ENCODE measurements at places on chromosomes 3 and 15.
A peak's percentile ranks its signal among the peaks of the same experiment; 100 is the strongest.

DNA sequence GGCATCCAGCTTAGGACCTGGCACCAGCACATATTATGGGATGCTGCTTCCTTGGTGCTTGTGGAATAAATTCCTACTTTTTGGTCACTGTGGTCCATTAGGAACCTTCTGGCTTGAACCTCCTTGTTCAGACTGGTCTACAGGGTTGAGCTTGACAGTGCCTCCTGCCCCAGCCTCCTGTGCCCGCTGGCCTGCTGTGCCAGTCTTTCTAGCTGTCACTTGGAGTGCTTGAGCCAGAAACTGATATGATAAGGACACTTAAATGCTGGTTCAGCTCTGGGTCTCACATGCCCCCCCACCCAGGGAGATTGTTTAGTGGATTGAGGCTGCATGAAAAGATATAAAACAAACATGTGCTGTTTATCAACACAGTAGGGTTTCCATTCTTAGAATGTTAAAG lies 147.8 kb downstream of the SLCO3A1 start:
- DNase-seq, result no peak

DNA sequence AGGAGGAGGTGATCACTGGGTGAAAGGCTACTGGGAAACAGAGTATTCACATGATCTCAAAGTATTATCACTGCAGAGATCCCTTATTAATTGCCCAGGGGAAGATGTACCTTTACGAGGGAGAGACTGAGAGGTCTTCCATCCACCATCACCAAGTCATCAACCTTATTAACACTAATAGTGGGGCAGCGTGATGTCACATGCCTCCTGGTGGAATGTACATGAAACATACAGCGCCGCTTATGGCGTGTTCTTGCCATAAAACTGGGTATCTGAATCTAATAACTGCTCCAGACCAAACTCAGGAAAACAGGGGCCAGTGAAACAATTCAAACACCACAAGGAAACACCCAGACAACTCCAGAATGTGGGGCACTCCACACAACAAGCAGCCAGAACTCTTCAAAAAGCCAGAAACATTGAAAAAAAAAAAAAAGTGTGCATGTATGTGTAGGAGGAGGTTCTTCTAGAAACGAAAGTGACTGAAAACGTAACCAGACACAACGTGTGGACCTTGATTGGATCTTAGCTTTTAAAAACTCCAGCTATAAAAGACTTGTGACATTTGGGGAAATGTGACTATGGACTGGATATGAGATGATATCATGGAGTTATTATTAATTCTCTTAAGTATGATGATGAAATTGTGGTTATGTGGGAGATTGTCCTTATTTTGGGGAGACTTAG lies 4.6 kb downstream of the STIMATE start:
- no peak for DNase-seq

DNA sequence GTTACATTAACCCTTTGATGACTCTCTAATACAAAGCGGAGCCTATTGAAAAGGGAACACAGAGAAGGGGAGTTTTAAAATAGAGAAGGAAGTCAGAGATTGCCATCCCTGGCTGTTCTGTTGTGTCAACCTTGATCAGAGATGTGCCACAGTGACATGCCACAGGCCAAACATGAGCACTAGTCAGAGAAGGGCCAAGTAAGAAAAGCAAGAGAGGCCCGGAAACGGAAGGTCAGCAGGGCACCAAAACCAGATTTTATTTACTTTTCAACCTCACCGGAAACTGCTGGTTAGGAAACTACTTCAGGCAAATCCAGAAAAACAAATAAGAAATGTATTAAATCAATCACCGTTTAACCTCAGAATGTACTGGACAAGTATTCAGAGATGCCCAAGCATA lies 171.8 kb downstream of the ALCAM start:
- peak; percentile 9 for DNase-seq

GRCh38 chr3:129618901-129619671 lies 12.6 kb upstream of the PLXND1 start:
- no peak for DNase-seq

- DNase-seq, result peak; percentile 68
Observed at GRCh38 chr3:24237971-24238706, 256.5 kb downstream of the THRB start.

GRCh38 chr3:61236556-61236955 lies 14.7 kb downstream of the FHIT start:
- no peak for DNase-seq

DNA sequence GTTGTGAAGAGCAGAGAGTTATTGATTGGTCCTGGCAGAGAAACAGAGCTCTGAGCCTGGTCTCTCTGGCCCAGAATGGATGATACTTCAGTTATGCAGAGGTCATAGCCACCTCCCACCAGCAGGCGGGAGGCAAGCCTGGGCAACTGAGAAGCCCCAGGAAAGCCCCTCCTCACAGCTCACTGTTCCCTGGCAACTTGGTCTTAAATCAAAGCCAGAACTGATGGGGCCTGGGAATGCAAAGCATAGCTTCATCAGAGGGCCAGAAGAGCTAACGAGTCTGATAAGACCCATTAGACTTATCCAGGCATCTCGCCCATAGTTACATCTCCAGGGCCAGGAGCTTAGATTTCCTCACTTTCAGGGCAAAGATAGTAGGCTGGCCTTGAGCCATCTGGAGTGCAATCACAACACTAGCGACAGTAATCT lies 5.5 kb upstream of the COLQ start:
- peak; percentile 64 for DNase-seq

GRCh38 chr3:13873818-13874217 lies 6.1 kb downstream of the WNT7A start:
- DNase-seq, result no peak

- no peak for DNase-seq
Observed at GRCh38 chr3:194261581-194262063, 89.5 kb downstream of the CPN2 start.

GRCh38 chr3:94544131-94544789 lies 481.4 kb downstream of the NSUN3 start:
- DNase-seq, result no peak

DNA sequence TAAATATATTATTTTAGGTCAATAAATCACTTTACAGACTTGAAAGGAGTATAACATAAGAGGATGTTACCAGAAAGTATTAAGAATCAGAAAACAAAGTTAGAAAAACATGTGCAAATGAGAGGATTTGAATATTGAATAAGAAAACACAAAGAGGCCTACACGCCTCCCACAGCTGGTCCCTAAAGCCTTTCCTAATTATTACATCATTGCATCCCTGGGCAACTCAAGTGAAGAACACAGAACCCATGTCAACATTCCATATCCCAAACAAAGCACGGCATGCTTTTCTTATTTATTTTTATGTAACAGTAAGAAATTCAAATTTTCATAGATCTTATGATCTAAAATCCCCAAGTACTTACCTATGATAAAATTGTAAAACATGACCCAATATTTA lies 61.2 kb downstream of the HERC1 start:
- no peak for DNase-seq

GRCh38 chr15:62547584-62547983 lies 382.5 kb upstream of the C2CD4B start:
- no peak for DNase-seq

DNA sequence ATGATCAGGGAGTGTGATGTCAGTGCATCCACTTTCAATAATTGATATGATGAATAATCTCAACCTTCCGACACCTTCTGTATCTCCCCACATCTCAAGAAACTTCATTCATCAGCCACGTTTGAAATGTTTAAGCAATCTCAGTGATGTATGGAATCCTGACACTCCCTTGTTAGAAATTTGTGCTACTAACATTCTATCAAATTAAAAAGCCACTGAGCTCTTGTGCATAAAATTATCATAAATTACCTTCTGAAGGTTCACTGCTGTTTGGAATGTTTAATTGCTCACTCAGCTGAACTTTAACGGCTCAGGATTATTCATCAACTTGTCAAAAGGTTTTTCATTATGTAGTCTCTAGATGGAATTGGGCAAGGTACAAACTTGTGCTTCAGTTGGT lies 108.4 kb upstream of the DPH6 start:
- no peak for DNase-seq

DNA sequence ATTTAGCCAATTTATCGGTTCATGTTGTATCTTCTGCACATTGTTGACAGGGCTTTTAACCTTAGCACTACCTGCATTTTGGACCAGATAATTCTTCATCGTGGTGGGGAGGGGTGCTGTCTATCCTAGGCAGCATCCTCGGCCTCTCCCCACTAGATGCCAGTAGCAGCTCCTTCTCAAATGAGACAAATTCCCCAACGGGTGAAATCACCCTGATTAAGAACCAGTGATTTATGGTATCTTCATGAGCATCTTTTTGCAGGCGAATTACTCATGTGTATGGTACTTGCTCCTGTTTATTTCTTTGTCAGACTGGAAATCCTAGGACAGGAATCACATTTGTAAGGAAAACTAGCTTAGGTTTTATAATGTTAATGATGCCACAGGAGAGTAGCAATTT lies 68.0 kb downstream of the C3orf70 start:
- DNase-seq, result no peak

GRCh38 chr3:71210257-71211007 lies 373.1 kb downstream of the FOXP1 start:
- no peak for DNase-seq

DNA sequence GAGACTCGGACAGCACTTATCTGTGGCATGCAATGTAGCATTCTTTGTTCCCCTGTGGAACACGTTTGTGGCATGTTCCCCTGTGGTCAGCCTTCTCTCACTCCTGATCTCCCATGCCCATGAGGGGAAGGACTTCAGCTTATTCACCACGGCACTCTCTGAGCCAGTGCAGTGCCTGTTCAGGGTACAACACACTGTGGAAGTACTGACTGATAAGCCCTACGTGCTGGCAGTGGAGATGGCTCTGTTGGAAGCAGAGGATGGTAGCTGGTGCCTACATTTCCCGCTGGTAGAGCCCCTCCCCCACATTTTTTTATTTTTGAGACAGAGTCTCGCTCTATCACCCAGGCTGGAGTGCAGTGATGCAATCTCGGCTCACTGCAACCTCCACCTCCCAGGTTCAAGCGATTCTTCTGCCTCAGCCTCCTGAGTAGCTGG lies 43.5 kb upstream of the ETV5 start:
- DNase-seq, result no peak

GRCh38 chr3:60169755-60170154 lies 1081.5 kb downstream of the FHIT start:
- no peak for DNase-seq

DNA sequence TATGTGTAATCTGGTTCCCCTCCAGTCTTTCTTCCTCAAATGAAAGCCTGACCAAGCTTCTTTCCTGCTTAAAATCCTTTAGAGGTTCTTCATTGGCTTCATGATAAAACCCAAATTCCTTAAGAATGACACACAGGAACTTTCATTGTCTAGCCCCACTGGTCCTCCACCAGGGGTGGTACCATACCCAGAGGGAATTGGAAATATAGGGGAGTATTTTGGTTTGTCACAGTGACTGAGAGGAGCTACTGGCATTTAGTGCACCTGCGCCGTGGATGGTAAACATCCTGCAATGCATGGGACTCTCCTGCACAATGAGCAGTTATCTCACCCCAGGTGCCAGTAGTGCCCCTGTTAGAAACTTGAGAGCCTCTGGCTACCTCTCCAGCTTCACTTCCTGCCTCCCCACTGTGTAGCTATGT lies 10.8 kb downstream of the ZWILCH start:
- DNase-seq, result no peak

GRCh38 chr15:89514596-89515406 lies 18.4 kb upstream of the RHCG start:
- DNase-seq, result no peak

DNA sequence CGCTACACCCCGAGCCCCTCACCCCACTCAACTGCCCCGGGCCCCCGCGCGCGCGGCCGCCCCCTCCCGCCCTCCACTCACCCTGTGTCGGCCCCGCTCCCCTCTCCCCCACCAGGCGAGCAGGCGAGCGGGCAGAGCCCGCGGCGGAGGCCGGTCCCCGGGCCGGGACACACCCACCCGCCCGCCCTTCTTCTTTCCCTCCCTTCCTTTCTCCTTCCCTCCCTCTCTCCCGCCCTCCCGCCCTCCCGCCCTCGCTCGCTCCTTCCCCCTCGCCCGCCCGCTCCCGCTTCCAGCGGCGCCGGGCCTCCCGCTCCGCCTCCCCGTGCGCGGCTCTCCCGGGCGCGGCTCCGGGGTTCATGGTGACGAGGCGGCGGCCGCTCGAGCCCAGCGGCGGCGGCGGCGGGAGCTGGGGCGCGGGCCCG lies at the start of gene CTDSPL:
Gene CTDSPL (plus strand): TSS at position 261 of the 422 bp plus-strand sequence. CDS start 320 bp downstream, outside the sequence.
- peak; percentile 78 for DNase-seq

DNA sequence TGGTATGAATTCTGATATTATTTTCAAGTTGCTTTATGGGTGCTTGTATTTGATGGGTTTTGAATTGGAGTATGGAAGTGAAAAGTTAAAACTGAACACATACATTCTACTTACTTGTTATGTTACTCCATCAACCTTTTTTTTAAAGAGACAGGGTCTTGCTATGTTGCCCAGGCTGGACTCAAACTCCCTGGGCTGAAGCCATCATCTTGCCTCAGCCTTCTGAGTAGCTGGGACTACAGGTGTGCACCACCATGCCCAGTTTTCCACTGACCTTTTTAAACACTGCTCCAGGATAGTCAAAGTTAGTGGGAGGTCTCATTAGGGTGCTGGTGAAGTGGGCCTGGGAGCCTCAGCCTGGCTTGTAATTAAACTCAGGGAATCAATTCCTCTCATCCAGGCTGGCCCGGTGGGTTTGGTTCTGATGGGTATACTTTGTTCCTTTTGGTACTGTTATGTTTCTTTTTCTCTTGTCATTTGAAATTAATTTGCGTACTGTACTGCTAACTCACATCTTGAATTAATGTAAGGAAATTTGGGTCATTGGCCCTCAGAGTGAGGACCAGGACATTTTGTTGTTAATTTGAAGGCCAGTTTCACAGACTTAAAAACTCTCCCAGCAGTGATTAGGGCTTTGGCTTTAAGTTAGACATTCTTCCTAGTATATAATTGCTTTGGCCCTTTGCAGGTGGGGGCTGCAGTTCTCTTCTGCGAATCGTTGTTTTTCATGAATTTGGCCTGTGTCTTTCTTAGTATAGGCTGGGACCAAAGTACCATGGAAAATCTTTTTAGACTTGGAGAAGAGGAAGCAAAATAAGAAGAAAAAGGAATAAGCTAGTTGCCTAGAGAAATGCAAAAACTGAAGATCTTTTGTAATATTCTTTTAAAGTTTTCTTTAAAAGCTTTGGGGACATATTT lies 66.9 kb downstream of the FNDC3B start:
- no peak for DNase-seq

- DNase-seq, result no peak
Observed at GRCh38 chr3:58680879-58681525, 14.4 kb upstream of the FAM3D start.

GRCh38 chr3:106552351-106553043 lies 683.7 kb upstream of the CBLB start:
- no peak for DNase-seq

- DNase-seq, result no peak
Observed at GRCh38 chr3:126033765-126034164, 50.2 kb downstream of the SLC41A3 start.

DNA sequence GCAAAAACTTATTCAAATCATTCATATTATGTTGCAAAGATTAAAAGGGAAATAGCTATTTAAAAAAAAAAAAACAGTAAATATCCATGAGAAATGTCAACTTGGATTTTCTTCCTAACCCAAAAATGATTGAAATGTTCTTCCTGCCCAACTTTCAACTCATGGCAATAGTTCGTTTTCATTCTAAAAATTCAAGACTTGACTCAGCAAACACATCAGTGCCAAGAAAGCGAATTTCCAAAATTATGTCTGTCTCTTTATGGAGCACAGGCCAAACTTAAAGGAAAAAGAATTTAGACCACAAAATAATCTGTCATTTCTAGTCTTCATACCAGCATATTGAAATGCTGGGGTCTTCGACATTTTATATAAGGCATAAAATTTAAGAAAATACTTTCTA lies 63.7 kb downstream of the MAGI1 start:
- no peak for DNase-seq

Data from HuH-7 (cell line).